T-helper 17 cell (primary cell): ENCODE measurements at places on chromosomes 3 and 15. TPM values are rescaled to one million over a fixed set of nuclear protein-coding genes. Genes with fewer than 3 reads are reported as not detected.

DNA sequence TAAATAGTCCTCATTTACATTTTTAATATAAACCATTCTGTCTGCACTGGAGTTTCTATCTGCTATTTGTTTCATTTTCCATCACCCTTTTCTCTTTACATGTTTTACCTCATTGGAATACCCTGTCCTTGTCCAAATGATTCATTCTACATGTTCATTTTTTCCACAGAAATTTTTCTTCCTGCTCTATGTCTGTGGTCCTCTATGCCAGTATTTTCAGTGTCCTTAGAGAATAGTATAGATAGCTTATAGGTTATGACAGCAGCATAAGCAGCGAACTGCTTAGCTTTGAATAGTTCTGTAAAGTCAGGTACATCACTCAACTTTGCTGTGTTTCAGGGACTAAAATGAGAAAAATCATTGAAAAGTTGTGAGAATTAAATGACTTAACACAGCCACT lies 742.3 kb upstream of the CBLB start:
- DNase-seq, result no peak

- DNase-seq, result no peak
These were observed 135.1 kb upstream of the UBP1 start for GRCh38 chr3:33575311-33575710.

GRCh38 chr15:63334821-63335220 lies 46.8 kb downstream of the CA12 start:
- DNase-seq, result no peak

GRCh38 chr3:108412121-108412750 lies 98.2 kb downstream of the MYH15 start:
- DNase-seq, result no peak

DNA sequence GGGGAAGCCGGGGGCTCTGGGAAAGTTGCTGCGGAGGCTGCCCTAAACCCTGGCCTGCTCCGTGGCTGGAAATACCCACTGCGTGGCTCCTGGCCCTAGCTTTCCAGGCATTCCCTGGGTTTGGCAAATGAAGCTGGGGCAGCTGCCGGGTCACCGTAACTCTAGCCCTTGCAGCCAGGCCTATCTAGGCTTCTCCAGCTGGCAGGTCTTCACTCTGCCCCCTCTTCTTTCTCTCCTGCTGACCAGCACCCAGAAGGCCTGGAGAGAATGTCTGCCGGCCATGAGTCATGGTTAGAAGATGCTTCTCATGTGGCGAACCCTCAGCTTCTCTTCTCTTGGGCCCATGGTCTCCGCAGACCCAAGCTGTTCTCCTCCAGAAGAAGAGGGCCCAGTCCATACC lies 5.6 kb upstream of the DLL4 start:
- DNase-seq, result no peak

DNA sequence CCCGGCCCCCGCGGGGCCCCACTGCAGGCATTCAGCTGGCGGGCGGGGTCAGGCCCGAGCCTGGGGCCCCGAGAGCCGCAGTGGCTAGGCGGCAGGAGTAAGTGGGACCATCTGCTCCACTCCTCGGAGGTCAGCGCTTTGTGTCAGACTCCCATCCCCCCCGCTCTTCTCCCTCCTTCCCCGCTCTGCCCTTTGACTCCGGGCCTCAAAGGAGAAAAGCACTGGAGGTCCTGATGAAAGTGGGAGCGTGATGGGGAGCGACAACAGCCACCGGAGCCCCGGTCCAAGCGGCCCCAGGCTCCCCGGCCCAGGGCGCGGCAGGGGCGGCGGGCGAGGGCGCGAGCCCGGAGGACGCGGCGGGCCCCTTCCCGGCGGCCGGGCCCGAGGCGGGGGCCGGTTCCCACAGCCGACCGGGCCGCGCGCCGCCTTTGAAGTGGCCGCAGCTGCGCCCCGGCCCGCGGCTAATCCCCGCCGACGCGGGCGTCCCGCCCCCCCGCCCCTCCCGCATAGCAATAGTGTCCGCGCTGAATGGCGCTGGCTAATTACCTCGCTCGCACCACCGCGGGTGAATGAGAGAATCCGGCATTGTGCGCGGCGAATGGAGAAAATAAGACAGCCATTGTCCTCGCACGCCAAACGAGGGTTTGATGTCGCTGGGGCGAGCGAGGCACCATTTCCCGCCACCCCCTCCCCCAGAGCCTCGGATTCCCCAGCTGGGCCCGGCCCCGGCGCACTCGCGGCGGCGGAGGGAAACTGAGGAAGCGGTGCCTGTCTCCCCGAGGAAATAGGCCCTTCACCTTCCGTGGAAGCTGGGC lies 22.4 kb downstream of the IGDCC3 start:
- no peak for DNase-seq

- no peak for DNase-seq
These were observed 153.4 kb upstream of the TSPAN3 start for GRCh38 chr15:77224352-77224751.

DNA sequence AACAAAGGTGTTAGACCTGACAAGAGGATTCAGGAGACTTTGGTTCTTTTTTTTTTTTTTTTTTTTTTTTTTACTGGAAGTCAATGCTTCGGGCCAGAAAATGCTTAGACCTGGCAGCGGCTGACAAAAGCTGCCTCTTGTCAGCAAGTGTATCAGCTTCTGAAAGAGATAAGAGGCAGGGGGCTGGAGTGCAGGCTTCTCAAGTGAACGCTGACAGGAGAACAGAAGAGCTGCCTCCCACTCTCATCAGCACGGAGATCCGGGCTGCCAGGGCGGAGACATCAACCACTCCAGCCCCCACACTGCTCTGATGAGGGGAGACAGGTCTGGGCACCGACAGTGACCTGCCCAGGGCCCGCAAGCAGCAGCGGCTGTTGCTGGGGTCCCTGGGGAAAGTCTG lies 9.4 kb upstream of the SCN5A start:
- DNase-seq, result no peak

DNA sequence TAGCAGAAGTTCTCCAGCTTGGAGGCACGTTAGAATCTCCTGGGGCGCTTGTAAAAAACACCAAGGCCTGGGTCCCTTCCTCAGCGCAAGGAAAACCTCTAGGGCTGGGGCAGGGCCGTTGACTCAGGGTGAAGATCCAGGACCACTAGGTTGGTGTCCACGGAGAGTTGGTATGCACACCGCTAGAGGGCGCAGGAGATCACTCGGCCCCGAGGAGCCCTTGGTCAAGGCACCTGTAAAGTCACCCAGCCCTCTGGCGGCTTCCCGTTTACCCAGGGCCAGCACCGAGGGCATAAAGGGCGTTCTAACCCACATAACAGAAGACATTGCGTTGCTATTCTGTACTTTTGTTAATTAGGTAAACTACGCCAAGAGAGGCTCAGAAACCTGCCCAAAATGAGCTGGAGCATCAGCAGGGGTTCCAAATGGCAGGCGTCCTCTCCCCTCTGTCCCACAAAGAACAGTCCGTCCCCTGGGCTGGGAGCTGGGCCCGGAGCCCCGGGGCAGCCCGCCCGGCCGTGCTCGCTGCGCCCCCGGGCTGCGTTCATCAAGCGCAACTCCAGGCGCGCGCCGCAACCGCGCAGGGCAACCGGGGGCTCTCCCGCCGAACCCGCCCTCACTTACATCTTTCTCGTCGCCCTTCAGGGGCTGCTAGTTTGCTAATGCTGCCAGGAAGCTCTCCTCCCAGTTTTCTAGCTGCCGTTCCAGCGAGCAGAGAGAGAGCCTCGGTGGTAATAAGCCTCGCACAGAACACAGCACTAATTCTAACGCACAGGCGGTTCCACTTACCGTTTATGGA lies 332.1 kb downstream of the ARRDC4 start:
- DNase-seq, result no peak

- no peak for DNase-seq
These were observed 6.1 kb downstream of the TBC1D2B start for GRCh38 chr15:78071383-78071782.

DNA sequence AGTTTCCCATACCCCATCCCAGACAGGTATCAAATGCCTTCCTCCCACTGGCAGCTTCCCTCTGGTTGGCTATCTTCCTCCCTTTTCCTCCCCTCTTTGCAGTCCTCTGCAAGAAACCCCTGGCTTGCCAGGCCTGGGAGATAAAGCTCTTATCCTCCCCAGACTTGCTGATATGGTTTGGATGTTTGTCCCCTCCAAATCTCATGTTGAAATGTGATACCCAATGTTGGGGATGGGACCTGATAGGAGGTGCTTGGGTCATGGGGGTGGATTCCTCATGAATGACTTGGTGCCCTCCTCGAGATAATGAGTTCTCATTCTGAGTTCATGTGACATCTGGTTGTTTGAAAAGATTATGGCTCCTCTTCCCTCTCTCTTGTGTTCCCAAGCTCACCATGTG lies 32.2 kb upstream of the SNRK start:
- no peak for DNase-seq

DNA sequence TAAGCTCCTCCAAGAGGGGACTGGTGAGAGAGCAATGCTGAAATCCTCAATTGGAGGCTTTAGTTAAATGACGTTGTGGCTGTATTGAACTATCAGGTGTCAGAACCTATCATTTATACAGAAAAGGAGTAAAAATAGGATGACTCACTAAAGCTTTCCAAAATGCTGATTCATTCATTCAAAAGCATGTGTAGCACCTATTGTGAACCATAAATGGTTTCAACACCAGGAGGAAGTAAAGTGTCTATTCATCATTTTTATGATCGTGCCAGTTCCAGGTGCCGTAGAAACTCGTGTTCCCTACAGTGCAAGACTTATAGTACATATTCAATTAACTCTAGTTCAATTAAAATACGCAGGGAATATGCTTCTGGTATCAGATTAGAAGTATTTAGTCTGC lies 66.5 kb upstream of the ARRDC4 start:
- DNase-seq, result no peak

- DNase-seq, result no peak
These were observed 30.4 kb downstream of the SKIL start for GRCh38 chr3:170387950-170388349.

DNA sequence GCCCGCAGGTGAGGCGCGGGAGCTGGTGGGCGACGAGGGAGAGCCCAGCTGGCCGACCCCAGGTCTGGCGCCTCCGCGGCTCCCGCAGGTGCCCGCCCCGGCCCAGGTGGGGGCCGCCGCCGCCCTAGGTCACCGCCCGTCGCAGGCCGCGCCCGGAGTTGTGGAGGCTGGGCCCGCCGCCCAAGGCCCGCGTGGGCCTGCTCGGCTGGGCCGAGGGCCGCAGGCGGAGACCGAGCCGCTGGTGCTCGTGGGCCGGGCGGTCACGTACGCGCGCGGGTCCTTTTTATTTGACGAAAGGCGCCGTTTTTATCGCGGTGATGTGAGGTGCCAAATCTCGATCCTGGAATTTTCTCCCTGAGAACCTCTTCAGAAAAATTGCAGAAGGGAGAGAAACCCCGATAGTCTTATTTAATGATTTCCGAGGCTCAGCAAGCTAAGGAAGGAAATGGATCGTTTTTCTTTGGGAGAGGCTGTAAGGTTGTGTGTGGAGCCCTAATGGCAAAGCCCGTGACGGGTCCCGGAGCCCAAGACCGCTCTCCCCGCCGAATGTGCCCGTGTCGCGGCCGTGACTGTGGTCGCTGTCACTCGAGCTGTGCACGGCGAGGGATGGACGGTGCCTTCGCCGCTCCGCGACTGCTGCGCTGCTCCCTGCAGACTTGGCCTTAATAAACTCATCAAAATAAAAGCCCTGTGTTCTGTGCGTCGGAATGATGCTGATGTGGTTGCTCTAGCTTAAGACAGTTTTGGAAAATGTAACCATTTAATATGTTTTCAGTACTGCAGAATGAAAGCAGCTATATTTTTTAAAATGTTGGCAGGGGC lies 612 bp downstream of the APPL1 start:
- DNase-seq, result peak; percentile 16

DNA sequence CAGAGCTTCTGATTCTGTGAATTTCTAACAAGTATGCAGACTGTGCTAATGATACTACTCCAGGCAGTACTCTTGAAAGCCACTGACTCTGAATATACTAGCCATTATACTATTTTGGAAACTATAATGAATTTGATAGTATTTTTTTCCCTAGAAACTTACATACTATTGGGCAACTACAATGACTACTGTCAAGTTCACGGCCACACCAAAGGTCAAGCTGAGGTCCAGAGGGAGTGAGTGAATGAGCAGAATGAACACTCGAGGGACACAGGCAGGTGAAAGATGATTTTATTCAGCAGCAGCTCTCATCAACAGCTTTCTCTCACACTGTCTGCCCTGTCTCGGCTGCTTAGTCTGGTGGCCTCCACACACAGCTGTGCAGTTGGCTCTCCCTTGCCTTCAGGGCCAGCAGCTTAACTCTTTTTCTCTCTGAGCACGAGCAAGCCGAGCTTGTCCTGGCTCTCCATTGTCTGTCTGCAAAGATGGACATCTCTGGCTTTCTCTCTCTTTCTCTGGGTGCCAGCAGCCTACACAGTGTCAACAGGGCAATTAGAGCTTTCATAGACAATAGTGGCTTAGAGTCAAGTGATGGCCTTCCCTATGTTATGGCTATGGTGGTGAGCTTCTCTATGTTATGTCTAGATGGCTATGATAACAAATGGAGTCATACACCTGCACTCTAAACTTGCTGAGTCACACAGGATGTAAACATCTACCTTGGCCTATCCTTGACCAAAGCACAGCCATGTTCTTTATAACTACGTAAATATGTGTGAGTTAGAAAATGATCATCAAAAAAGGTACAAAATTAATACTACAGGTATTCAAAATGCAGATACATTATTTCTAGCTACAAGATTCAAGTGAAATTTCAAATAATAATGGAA lies 362.4 kb downstream of the CGGBP1 start:
- no peak for DNase-seq

GRCh38 chr15:29220852-29221251 lies 48.8 kb downstream of the NSMCE3 start:
- no peak for DNase-seq

DNA sequence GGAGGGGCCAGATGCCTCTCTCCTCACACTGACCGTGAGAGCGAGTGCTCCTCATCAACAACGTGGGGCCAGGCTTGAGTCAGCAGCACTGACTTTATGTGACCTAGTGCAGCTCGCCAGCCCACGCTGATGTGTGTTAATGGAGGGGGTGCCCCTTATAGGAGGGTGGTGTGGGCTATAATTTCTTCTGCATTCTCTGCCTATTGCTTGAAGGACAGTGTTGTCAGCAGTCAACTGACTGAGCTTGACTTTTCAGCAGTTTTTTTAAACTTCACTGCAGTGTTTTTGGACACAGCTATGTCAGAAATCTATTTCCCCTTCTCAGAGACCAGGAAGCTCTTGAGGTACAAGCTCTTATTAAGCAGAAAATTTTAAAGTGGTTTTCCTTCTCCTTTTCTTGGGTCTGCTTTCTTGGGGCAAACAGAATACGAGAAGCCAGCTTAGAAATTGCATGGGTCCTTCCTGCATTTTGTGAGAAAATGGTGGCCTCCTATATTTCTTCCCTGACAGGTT lies 304.8 kb upstream of the CTDSPL start:
- DNase-seq, result no peak

DNA sequence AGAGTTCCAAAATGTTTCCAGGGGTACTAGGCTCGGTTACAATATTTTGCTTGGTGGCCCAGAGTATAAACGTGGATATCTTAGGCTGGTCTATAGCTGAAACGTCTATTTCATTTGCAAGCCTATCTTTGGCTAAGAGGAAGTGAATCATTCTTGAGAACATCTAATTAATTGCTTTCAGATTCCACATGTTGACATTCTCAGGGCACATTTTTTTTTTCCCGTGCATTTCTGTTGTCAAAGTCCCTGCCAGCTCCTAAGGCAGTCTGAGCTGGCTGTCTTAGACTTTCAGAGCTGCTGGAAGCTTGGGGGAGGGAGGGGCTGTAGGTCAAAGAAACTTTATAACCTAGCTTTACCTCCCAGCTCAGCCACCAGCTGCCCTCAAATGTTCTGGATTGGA lies 23.2 kb upstream of the LAMP3 start:
- DNase-seq, result no peak

The GPR62 gene
- total RNA-seq, result not detected

The SCG5 gene
- total RNA-seq, result 0.80 TPM

The CEP70 gene
- 10.7 TPM for total RNA-seq

The TARS3 gene
- 17.6 TPM for total RNA-seq

The ALDH1A3 gene
- not detected for total RNA-seq

The ZDHHC19 gene
- not detected for total RNA-seq

The CTXN2 gene
- not detected for total RNA-seq

The ZDHHC3 gene
- total RNA-seq, result 51.4 TPM
